ENCODE measurements at places on chromosomes 5 and 9.

DNA sequence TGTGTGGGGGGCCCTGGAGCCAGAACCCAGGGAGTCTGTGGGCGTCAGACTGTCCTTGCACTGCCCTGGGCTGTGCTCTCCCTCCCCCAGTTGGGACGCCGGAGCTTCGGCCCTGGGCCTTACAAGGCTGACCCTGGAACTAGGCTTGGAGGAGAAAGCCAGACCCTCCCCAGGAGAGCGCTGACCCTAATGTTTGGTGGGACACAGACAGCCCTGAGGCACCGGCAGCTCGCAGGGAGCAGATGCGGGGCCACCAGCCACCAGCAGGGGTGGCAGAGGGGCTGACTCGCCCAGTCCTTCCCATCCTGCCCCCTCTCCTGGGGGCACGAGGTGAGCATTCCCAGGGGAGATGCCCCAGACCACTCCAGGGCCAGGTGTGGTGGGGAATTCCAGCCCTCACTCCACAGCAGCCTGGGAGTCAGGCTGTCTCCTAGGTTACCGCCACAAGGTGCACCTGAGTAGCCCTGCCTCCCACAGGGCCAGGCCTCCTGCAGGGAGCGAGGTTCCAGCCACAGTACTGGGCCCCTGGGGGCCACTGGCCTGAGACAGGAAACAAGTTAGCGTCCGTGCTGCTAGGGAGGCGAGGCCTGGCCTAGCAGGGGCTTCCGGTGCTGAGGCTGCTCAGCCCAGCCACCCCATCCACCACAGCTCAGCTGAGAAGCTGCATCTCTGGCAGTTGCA is 134.6 kb downstream of the OLFM1 start:
- DNase-seq, result no peak

DNA sequence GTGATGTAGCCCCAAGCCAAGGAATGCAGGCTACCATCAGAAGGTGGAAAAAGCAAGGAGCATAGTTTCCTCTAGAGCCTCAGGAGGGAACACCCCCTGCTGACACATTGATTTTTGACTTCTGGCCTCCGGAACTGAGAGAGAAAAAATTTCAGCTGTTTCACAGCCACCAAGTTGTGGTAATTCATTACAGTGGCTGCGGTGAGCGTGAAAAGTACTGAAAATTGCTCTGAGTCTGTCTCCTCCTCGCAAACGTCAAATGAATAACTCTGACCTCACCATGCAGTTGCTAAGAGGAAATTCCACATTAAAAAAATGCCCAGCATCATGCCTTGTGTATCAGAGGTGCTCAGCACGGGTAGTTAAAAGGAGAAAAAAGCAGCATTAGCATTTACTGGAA is 277.9 kb upstream of the MSX2 start:
- no peak for DNase-seq

DNA sequence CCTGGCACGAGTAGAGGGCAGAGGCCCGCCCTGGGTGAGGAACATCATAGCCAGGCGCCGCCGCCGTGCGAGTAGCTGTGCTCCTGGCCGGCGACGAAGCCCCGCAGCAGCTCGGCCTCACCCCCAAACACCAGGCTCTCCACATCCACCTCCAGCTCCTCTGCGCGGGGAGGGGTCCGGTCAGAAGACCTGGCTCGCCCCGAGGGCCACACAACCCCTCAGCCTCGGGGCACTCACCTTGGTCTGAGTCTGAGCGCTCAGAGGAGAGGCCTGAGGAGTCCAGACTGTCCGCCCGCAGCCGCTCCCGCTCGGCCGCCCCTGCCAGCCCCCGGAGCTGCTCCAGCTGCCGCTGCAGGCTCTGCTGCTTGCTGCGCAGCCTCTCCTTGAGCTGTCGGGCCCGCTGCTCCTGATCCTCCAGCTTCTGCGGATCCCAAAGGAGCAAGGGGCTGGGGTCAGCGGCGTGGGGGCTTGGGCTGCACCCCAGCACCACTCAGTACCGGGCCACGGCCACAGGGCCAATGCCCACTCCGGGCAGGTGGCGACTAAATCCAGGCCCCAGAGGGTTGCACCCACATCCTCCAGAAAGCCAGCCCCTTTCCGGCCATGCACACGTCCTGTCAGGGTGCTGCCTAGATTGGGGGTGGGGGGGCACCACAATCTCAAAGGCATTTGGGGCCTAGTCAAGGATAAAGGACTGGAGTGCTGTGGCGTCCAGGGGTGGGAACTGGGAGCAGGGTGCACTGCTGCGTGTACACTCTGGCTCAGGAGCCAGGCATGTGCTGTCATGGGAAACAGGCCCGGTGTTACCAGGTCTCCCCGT is 3.9 kb downstream of the MXD3 start:
- DNase-seq, result peak; percentile 29

DNA sequence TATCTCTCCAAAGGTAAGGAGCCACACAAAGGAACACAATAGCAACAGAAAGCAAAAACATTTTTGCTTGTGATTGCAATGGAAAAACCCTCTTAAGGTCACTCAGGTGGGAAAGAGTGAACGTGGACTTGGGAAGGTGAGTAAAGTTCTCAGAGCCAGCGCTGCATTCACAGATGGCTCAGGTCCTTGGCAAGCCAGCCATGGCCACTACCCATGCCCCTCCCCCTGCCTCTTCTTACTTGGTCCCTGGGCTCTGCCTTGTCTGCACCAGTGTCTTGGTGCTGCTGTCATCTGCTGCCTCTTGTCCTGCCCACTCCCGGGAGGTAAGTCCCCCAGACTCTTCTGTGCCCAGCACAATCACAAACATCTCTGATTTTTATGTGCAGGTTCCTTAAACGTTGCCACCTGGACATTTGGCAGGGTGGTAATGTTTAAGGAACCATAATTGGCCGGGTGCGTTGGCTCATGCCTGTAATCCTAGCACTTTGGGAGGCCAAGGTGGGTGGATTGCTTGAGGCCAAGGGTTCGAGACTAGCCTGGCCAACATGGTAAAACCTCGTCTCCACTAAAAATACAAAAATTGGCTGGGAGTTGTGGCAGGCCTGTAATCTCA is 74.6 kb downstream of the FEM1C start:
- no peak for DNase-seq

GRCh38 chr9:133731876-133732638 is 6.1 kb downstream of the SARDH start:
- peak; percentile 51 for DNase-seq

DNA sequence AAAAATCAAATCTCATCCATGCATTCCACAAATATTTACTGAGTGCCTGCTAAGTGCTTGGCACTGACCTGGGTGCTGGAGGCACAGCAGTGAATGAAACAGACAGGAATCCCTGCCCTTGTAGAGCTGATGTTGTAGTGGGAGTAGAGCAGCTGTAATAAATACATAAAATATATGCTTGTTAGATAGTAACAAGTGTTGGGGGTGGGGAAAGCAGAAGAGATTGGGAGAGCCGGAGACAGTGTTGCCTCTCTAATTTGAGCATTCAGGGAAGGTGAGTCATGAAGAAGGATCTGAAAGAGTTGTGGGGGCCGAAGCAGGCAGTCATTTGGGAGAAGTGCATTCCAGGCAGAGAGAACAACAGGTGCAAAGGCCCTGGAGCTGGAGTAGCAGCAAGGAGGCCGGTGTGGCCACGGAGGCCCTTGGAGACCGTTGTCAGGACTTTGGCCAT is 97.9 kb downstream of the ZNF618 start:
- no peak for DNase-seq

GRCh38 chr5:133261993-133262392 is 210.2 kb downstream of the HSPA4 start:
- DNase-seq, result no peak

GRCh38 chr5:757931-758697 is 26.4 kb downstream of the ZDHHC11B start:
- DNase-seq, result no peak

GRCh38 chr5:122311961-122312590 is at the start of gene SNCAIP:
Gene SNCAIP, plus strand, starts transcription at chr5:122312237. Its CDS starts 78,898 bp downstream, at chr5:122391135.
- no peak for DNase-seq

DNA sequence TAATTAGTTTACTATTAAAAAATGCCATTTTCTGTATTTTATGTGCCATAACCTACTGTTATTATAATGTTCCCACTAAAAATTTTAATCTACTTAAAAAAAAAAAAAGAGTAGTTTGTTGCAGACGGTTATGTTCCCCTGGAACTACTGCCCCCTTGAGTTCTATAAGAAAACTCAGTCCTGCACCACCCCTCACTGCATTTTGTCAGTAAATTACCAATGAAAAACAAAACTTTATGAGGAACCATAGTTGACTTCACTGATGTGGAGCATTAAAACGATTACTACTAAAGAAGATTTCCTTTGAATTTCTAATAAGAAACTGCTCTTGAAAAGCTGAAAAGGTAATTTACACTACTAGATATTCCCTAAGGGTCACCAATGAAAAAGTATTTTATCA is 288.7 kb downstream of the FBXL17 start:
- no peak for DNase-seq

GRCh38 chr9:14678776-14679175 is 14.5 kb downstream of the ZDHHC21 start:
- no peak for DNase-seq

GRCh38 chr5:104412649-104413240 is 850.2 kb upstream of the NUDT12 start:
- DNase-seq, result peak; percentile 37

GRCh38 chr5:168269937-168270330 is 21.5 kb upstream of the WWC1 start:
- no peak for DNase-seq

- no peak for DNase-seq
These were observed 257.1 kb downstream of the FBXL7 start for GRCh38 chr5:15757103-15757502.

- DNase-seq, result no peak
These were observed 238.7 kb downstream of the EFNA5 start for GRCh38 chr5:107431998-107432397.

DNA sequence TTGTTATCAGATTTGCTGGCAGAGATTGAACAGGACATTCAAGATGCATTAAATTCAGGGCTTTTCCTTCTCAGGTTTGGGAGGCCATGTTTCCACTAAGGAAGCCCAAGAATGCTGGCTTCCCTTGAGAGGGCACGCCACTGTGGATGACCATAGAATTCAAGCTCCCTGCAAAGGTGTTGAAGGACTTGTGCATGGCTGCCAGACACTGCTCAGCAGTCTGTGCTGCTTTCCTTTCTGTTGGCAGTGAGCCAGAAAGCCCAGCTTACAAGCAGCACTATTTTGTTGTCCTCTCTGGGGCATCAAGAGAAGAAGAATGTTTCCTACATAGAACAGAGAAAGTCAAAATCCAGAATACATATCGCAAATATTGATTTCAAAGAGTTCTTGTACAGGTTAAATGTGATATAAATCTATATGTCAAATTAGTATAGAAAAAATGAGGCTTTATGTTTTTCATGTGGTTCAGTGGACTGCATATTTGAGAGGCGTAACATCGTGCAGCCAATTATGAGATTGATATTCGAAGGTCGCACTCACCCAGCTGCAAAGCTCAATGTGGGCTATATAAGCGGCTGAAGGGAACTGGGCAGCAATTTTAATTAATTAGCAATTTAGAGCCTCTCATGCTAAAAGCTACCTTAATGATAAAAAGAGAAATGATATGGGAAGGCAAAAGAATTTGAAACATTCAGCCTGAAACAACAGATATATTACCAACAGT is 103.1 kb upstream of the ISL1 start:
- no peak for DNase-seq

GRCh38 chr5:147731431-147732290 is 50.9 kb downstream of the JAKMIP2 start:
- no peak for DNase-seq
